ENCODE measurements at places on chromosomes 7 and 10.

- DNase-seq: no peak
Measured at GRCh38 chr10:46285300-46285699, 1.5 kb upstream of the ANTXRL start.

DNA sequence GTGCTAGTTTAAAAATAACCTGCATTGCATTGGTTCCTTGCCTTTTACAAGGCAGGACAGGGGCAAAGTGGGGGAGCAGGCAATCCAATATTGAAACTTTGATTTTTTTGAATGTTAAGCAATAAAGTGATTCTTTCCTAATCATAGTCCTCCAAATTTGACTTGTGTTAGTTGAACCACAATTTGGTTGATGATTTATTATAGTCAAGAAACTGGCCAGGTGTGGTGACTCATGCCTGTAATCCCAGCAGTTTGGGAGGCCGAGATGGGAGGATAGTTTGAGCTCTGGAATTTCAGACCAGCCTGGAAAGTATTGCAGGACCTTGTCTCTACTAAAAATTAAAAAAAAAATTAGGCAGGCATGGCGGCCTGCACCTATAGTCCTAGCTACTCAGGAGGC lies 27.9 kb upstream of the ABLIM1 start:
- DNase-seq: no peak

- DNase-seq: no peak
Measured at GRCh38 chr7:41869997-41870396, 167.1 kb upstream of the INHBA start.

- DNase-seq: no peak
Measured at GRCh38 chr10:18312374-18313139, 172.3 kb downstream of the CACNB2 start.

DNA sequence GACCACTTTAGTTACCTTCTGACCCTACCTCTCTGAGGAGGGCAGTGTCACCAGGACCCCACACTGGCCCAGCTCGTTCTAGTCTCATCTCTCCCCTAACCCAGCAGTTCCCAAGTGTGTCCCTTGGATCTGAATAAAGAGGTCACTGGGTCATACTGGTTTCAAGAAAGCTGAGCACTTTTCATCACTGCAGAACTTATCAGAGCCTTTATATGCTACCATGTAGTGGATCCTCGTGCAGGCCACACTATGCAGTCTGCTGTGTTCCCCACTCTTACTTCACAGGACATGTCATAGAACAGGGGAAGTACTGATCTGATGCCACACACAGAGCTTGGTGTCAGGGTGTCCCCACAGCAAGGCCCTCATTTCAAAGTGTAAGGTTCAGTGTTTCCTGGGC lies 113.8 kb downstream of the GFRA1 start:
- no peak for DNase-seq

- no peak for DNase-seq
Measured at GRCh38 chr7:100572281-100572948, 1.3 kb downstream of the SAP25 start.

DNA sequence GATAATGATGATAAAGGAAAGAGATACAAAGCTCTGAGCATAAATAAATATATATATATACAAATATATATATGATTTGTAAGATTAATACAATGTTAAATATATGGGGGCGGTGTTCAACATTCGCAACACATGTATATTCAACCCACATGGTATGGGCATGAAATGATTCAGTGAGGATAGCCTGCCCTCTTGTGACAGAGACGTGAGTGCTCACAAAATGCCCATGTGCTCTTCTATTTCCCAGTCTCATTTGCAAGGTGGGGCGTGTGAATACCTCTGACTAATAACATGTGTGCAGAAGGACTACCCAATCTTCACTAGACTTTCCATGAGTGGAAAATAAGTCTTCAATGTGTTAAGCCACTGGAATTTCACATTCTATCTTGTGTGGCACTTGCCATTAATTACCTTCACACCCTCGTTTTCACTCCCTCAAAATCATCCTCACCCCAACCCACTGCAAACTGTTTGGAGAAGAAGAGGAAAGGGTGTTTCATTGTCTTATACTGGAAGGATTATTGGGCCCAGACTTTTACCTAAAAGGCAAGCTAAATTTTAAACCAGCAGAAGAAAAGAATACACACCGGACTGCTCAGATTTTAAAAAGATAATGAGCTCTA lies 26.9 kb downstream of the ASAH2 start:
- DNase-seq: peak; percentile 36

GRCh38 chr7:66296-66695 lies 126.1 kb upstream of the FAM20C start:
- DNase-seq: no peak

Data from CD4-positive, alpha-beta T cell treated with Interleukin-12 subunit alpha and Interleukin-12 subunit beta, for 1 hour (primary cell).